ENCODE measurements at places on chromosomes 5 and 9.

GRCh38 chr5:130400091-130400490, 495.8 kb downstream of the CHSY3 start:
- H3K4me3 ChIP-seq: no peak overlapping the region
- no peaks in the 10 kb centered on the region for H3K36me3 ChIP-seq
- no peak overlapping the region for H3K27ac ChIP-seq
- H3K27me3 ChIP-seq: peaks cover 5% of the 10 kb centered on the region

DNA sequence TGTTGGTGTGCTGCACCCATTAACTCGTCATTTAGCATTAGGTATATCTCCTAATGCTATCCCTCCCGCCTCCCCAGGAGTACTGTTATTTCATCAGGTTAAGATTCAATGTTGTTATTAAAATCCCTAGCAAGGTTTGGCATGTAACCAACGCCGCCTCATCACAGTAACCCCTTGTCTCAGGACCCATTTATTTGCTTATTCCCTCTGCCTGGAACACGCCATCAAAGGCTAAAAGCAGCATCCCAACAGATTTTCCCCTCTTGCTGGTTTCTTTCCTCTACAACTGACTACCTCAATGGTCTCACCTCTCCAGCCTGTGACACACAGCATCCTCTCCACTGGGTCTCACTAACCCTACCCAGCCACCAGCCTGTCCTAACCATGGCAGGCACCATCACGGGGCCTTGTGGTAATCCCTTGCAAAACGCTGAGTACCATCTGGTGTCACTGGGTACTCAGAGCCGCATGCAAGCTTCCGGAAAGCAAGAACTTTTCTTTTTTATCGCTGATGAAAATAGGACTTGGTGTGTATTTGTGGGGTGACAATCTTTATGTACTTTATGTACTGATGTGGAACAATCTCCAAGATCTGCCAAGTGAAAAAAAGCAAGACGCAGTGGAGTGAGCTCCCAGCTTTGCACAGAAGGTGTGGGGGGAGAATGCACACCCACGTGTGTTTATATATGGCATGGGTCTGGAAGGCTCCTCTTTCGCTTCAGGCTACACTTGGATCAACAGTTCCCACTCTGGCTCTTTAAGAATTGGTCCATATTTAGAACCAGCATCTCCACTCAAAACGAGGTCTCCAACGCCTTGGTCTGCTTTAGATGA, 6.1 kb downstream of the RPS14 start:
- peaks cover 31% of the 10 kb centered on the region for H3K36me3 ChIP-seq
- H3K27ac ChIP-seq: no peak overlapping the region
- H3K4me3 ChIP-seq: no peak overlapping the region

DNA sequence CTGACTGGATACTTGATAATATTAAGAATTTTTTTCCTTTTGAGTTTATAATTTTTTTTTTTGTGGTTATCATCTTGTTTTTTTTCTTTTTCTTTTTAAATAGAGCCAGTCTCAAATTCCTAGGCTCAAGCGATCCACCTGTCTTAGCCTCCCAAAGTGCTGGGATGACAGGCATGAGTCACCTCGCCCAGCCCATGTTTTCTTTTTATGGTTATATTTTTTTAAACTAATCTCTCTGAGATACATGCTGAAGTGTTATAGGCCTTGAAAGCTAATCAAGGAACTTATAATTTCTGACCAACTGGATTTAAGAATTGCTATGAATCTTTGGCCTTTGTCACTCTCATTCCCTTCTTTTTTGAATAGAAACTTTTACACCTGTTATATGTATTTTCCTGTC, 6.8 kb upstream of the AMACR start:
- H3K27me3 ChIP-seq: no peaks in the 10 kb centered on the region
- peaks cover 1% of the 10 kb centered on the region for H3K4me1 ChIP-seq
- no peak for DNase-seq

DNA sequence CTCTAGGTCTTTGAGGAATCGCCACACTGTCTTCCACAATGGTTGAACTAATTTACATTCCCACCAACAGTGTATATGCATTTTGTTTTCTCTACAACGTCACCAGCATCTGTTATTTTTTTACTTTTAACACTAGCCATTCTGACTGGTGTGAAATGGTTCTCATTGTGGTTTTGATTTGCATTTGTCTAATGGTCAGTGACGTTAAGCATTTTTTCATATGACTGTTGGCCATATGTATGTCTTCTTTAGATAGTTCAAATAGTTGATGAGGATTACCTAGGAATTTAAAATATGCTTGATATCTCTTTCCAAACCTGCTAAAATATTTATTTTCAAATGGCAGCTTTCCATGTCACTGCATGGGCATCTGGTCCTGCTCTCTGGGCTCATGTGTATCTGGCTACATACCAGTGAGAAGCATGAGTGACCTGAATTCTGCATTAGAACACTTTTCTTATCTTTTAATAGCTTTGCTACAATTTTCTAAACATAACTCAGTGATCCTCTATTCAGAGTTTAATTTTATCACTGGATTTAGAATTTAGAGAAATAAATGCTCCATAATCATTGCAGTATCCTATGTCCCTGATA, 95.8 kb upstream of the ADAMTS16 start:
- no peak overlapping the region for H3K4me3 ChIP-seq
- no peak for DNase-seq
- no peaks in the 10 kb centered on the region for H3K36me3 ChIP-seq
- H3K27me3 ChIP-seq: peaks cover 34% of the 10 kb centered on the region

- H3K27ac ChIP-seq: peak overlapping the region; percentile 5
- H3K36me3 ChIP-seq: no peaks in the 10 kb centered on the region
- DNase-seq: no peak
- peaks cover 7% of the 10 kb centered on the region for H3K27me3 ChIP-seq
These were observed 8.6 kb upstream of the SMIM23 start for GRCh38 chr5:171776770-171777759.

DNA sequence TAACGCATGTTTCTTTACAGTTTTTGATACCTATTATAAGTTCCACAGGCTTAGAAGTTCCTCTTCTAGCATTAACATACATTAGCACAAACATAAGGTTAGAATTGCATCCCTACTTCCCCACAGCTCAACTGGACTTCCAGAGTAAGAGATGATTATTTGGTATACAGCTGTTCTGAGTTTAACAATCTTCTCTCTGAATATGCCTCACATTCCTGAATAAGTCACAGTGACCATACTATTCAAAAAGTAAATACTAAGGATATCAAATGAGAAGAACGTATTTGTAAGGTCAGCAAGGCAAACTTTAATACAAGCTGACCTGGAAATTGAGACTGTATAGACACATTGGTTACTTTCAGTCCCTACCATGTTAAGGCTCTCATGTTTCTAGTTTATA, 21.3 kb downstream of the NR6A1 start:
- H3K36me3 ChIP-seq: no peaks in the 10 kb centered on the region
- no peak overlapping the region for H3K27ac ChIP-seq
- no peak overlapping the region for H3K4me3 ChIP-seq
- H3K27me3 ChIP-seq: no peaks in the 10 kb centered on the region
- H3K4me1 ChIP-seq: peaks cover 12% of the 10 kb centered on the region

DNA sequence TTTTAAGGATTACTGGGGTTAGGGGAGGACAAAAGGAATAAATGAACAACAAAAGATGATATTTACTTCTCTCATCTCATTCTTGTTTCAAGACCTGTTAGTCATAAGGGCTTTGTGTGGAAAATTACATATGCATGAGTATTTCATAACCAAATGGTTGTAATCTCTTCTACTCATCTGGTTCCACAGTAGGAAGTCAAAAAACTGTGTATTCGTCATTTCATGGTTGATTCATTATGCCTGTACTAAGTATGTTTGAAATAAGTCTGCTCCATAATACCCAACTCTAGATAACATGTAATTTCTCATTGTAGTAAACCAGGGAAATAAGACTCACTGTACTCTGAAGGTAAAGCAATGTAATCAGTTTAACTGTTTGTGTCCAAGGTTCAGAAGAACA, 212.9 kb downstream of the ARRDC3 start:
- DNase-seq: no peak
- no peaks in the 10 kb centered on the region for H3K27me3 ChIP-seq
- H3K36me3 ChIP-seq: no peaks in the 10 kb centered on the region
- H3K4me3 ChIP-seq: no peak overlapping the region
- H3K4me1 ChIP-seq: peaks cover 6% of the 10 kb centered on the region

DNA sequence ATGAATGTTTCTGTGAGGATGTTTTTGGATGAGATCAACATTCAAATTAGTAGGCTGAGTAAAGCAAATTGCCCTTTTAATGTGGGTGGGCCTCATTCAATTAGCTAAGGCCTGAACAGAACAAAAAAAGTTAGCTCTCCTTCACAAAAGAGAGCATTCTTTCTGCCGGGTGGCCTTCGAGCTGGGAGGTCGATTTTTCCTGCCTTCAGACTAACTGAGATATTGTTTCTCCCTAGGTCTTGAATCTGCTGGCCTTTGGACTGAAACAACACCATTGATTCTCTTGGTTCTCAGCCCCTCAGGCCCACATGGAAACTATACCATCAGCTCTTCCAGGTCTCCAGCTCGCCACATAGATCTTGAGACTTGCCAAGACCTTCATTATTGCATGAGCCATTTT, 29.1 kb upstream of the FREM1 start:
- no peaks in the 10 kb centered on the region for H3K36me3 ChIP-seq
- peaks cover 50% of the 10 kb centered on the region for H3K4me1 ChIP-seq
- DNase-seq: no peak
- no peak overlapping the region for H3K27ac ChIP-seq

- peaks cover 10% of the 10 kb centered on the region for H3K4me1 ChIP-seq
- H3K36me3 ChIP-seq: no peaks in the 10 kb centered on the region
- no peak overlapping the region for H3K4me3 ChIP-seq
- DNase-seq: no peak
- H3K27ac ChIP-seq: no peak overlapping the region
- H3K27me3 ChIP-seq: no peaks in the 10 kb centered on the region
These were observed 104.2 kb downstream of the MARCHF3 start for GRCh38 chr5:126926187-126926586.
